ENCODE measurements at places on chromosomes 2 and 18.

DNA sequence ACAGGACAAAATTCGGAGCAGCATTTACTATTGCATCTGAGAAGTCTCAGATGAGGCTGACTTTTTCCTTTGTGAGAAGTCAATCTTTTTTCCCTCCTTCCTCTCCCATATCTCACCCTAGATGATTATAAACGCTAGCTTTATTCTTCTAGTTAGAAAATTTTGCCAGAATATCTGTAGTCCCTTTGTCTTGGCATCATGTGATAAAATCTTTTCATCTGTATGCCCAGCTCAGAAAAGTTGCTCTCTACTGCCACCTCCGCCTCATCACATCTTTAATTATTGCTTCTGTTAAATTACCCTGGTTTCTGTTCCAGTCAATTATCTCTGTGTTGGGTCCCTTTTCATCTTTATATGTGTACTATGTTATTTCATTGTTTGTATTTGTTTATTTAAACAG lies 210.8 kb upstream of the SLC35G4 start:
- DNase-seq: no peak
- H3K27me3 ChIP-seq: no peaks in the 10 kb centered on the region
- H3K36me3 ChIP-seq: no peaks in the 10 kb centered on the region
- H3K4me1 ChIP-seq: no peaks in the 10 kb centered on the region
- no peak overlapping the region for H3K4me3 ChIP-seq

DNA sequence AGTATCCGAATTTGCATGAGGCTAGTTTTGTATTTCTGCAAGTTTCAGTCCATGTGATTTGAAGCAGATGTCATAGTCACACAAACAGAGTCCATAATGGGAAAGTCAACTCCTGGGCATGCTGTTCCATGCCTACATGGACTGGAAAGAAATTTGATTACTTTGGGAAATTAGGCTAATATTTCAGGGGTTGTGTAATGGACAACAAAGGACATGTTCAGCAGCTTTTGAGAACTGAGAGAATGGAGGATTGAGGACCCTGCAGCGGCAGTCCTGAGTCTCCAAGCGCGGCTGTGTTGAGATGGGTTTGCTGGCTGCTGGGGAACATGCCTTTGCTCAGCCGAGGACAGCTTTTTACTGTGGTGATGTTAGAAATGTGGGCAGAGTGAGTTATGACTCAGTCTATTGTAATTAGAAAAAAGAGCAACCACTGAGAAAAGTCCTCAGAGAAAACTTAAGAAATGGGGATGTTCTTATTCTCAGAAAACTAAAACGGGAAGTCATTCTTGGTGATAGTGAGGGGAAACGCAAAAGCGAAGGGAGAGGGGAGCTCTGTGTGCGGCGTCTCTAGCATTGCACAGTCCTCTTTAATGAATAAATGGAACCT lies 149.2 kb downstream of the FAM210A start:
- H3K4me1 ChIP-seq: no peaks in the 10 kb centered on the region
- no peak for DNase-seq
- no peak overlapping the region for H3K27ac ChIP-seq
- H3K27me3 ChIP-seq: no peaks in the 10 kb centered on the region
- no peak overlapping the region for H3K4me3 ChIP-seq

GRCh38 chr2:47037678-47038077 lies 117.4 kb downstream of the STPG4 start:
- H3K4me3 ChIP-seq: no peak overlapping the region
- H3K36me3 ChIP-seq: no peaks in the 10 kb centered on the region
- no peak overlapping the region for H3K27ac ChIP-seq
- peaks cover 23% of the 10 kb centered on the region for H3K4me1 ChIP-seq
- H3K27me3 ChIP-seq: no peaks in the 10 kb centered on the region
- DNase-seq: no peak

- no peak overlapping the region for H3K4me3 ChIP-seq
- DNase-seq: no peak
- no peak overlapping the region for H3K27ac ChIP-seq
- no peaks in the 10 kb centered on the region for H3K27me3 ChIP-seq
- H3K4me1 ChIP-seq: peaks cover 2% of the 10 kb centered on the region
- H3K36me3 ChIP-seq: no peaks in the 10 kb centered on the region
Observed at GRCh38 chr2:44247924-44248323, 27.4 kb upstream of the SLC3A1 start.

DNA sequence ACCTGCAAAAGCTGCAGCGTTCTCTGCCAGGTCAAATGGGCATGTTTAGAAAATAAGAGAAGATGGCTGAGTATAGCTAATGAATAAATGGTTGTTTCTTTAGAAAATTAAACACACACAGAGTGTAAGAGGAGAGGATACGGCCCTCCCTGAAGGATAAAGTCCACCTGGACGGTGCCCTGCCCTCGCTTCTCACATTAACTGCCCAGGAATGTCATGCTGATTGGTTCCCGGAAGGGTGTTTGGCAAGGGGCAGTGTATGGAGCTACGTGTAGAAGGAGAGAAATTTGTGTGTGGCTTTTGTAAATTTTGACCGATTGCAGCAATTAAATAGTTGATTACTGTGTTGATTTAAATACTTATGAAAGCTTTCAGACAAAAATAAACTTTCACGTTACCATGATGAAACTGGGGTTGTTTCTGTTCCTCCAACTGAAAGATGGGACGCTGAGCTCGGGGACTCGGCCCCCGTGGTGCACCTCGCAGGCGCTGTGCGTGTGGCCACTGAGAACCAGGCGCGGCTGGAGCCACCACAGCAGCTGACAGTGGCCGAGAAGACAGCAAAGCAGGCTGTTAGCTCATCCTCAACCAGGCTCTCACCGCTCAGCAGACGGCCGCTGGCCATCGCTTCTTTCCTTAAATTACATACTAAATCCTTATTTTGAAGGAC lies 22.7 kb downstream of the MPPE1 start:
- no peaks in the 10 kb centered on the region for H3K36me3 ChIP-seq
- no peaks in the 10 kb centered on the region for H3K4me1 ChIP-seq
- DNase-seq: no peak

DNA sequence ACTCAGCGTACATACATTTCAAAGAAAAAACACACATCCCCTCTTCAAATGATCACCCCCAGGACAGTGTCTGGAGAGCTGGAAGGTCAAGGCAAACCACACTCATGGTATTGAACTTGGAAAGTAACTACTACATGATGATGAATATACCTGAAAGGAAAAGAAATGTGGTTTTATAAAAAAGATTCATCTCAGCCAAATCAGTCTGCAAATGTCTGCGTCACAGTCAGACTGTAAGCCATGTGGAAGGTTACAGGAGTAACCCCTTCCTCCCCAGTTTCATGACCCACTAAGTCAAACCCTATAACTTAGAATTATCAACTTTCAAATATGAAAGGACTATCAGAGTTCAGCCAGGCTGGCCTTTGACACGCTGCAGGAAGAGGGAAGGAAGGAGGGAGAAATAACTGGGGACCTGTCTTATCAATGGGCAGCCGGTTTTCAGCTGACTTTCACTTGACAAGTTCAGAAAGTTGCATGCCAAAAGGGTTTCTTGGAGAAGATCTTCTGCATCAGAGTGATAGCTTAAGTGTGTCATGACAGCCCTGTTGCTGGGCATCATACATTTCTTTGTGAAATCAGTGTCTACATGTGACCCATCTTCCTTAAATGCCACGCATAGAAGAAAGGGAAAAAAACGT lies 7.0 kb upstream of the BMP10 start:
- no peaks in the 10 kb centered on the region for H3K36me3 ChIP-seq
- no peak for DNase-seq
- no peaks in the 10 kb centered on the region for H3K4me1 ChIP-seq
- no peak overlapping the region for H3K4me3 ChIP-seq
- no peak overlapping the region for H3K27ac ChIP-seq

All from H1 (cell line).